ENCODE measurements at places on chromosomes 13 and 19.

- DNase-seq = no peak
Observed at GRCh38 chr13:47929156-47929555, 71.9 kb downstream of the SUCLA2 start.

GRCh38 chr19:11090264-11090996 lies 1.2 kb downstream of the LDLR start:
- DNase-seq = peak; percentile 96

DNA sequence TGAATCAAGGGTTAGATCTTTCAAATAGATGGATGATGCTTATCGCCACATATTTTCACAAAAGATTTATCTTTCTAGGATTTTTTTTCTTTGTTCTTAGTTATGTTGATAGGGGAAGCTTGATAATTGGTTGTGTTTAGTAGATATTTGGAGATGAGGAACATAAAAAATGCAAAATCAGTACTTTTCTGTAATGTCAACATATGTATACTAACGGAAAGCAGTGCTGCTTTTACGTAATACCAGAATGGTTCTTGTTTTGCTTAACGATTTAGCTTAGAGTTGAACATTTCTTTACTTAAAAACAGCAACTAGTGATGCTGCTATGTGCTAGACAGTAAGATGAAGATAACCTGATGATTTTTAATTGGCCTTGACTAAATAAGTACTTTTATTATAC lies 3.0 kb downstream of the ZMYM2 start:
- no peak for DNase-seq

- no peak for DNase-seq
Observed at GRCh38 chr13:103539265-103539664, 473.0 kb upstream of the SLC10A2 start.

- DNase-seq = no peak
Observed at GRCh38 chr13:76292726-76293125, 593.5 kb downstream of the KCTD12 start.

DNA sequence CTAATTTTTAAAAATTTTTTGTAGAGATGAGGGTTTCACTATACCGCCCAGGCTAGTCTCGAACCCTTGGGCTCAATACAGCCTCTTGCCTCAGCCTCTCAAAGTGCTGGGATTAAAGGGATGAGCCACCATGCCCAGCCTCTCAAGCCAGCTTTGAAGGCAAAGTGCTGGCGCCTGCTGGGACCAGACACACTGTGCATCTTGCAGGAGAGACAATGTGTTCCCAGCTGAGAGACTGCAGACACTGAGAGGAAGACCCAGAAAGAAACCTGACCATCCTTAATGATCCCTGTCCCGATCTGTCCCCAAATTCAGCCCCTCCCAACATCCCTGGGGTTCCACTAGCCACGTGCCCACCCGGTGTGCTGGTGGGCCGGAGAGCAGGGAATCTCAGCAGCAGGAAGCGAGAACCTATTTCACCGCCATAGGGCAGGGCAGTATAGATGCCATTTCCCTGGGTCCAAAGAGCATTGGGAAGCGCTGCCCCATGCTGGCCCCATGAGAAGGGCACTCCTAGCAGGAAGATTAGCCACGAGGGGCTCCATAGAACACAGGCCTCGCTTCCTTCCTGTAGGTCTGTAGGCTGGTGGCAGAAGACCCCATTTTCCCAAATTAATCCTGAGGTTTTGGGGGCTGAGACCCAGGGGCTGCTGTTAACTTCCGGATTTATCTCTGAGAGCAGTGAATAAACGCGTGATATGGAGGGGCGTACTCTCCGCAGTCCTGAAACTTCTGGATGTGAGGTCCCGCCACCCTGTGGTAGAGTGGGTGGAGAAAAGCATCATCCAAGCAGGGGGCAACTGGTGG lies 968 bp downstream of the RAVER1 start:
- no peak for DNase-seq

GRCh38 chr13:98847780-98848179 lies 95.3 kb upstream of the SLC15A1 start:
- DNase-seq = no peak

- no peak for DNase-seq
Observed at GRCh38 chr13:74066937-74067336, 67.3 kb downstream of the KLF12 start.

DNA sequence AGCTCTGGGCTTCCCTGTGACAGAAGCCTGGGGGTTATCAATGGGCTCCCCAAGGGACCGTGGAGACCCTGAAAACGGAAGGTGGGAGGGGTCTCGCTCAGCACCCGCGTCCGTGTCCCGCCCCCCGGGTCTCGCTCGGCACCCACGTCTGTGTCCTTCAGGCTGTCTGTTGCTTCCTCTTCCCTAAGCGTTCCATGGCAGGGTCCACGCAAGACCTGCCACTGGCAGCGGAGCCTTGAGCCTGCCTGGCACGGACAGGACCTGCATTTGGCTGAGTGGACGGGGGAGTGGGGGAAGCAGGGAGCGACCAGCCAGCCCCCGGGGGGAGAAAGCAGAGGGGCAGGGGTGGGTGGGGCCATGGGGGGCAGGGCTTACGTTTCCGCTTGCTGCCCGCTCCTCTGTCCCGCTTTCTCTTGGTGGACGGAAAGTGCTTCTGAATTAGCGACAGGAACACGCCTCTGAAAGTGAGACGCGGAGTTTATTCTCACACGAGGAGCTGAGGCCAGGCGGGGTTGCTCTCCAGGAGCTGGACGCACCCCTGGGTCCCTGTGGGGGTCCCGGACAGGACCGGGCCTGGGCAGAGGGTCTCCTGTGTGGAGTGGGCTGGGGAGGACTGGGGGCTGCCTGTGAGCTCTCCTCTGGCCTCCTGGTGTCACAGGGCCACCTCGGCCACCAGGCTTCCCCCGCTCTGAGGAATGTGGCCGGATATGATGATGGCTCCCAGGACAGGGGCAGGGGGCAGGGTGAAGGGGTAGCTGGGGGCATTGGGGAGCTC lies 12.0 kb downstream of the GPX4 start:
- DNase-seq = no peak

DNA sequence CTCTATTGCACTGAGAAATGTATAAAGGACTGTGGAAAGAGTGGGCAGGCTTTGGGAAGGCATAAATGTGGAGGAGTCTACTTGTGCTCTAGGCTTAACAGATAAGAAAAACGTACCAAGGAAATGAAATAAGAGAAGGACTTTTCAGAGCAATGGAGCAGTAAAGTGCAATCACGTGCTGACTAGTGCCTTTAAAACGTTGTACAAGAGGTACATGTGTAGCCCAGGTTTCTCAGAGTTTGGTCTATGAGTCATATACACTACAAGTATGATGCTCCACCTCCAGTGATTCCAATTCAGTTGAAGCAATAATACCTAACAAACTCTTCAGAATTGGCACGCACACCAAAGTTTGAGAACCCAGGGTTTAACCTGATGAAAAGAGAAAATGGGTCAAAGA lies 13.4 kb upstream of the FNDC3A start:
- DNase-seq = no peak

GRCh38 chr13:80083853-80084676 lies 256.9 kb downstream of the SPRY2 start:
- DNase-seq = no peak

GRCh38 chr13:79915114-79915811 lies 425.7 kb downstream of the SPRY2 start:
- no peak for DNase-seq

All from activated T-helper 1 cell treated with Interleukin-2 at 50 U/mL for 16 hours (primary cell).